Left colon (tissue), 2 donors: ENCODE measurements at places on chromosomes 3 and 15. TPM values are rescaled to one million over a fixed set of nuclear protein-coding genes. Genes with fewer than 3 reads are reported as not detected.

PP2D1 gene
- total RNA-seq, result not detected

SLC27A2 gene
- total RNA-seq, result 37.2 TPM

ST8SIA2 gene
- 0.73 TPM for total RNA-seq

CAV3 gene
- total RNA-seq, result not detected

ITIH3 gene
- 0.34 TPM for total RNA-seq

C3orf62 gene
- 4.8 TPM for total RNA-seq

CEP152 gene
- 7.8 TPM for total RNA-seq

WDR73 gene
- 17.0 TPM for total RNA-seq

THRB gene
- 33.7 TPM for total RNA-seq

RBPMS2 gene
- total RNA-seq, result 1.0 TPM

LTF gene
- total RNA-seq, result 1.0 TPM

GOLGA8J gene
- not detected for total RNA-seq

NT5DC2 gene
- 14.1 TPM for total RNA-seq

TPRG1 gene
- total RNA-seq, result 1.1 TPM

DNA sequence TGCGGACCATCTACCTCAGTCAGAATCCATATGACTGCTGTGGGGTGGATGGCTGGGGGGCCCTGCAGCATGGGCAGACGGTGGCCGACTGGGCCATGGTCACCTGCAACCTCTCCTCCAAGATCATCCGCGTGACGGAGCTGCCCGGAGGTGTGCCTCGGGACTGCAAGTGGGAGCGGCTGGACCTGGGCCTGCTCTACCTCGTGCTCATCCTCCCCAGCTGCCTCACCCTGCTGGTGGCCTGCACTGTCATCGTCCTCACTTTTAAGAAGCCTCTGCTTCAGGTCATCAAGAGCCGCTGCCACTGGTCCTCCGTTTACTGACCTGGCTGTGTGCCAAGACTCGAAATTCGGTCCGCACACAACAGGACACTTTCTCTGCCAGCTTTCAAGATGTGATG, 21.9 kb downstream of the NRROS start:
- no peak for DNase-seq

DNA sequence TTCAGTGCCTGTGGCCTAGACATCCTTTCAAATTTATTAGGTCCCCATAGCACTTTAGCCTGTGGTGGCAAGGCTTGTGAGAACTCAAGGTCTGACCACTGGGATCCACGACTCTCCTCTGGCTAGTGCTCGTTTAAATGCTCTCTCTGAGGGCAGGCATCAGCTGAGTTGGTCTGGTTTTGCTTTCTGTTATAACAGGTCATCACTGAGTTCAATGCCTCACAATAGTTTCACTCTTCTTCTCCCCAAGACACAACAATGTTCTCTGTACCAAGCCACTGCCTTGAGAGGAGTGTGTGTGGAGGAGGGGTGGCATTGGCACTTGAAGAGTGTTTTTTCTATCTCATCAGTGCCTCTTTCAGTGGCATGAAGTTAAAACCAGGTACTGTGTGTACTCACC, 7.6 kb downstream of the OR5K4 start:
- no peak for DNase-seq

DNA sequence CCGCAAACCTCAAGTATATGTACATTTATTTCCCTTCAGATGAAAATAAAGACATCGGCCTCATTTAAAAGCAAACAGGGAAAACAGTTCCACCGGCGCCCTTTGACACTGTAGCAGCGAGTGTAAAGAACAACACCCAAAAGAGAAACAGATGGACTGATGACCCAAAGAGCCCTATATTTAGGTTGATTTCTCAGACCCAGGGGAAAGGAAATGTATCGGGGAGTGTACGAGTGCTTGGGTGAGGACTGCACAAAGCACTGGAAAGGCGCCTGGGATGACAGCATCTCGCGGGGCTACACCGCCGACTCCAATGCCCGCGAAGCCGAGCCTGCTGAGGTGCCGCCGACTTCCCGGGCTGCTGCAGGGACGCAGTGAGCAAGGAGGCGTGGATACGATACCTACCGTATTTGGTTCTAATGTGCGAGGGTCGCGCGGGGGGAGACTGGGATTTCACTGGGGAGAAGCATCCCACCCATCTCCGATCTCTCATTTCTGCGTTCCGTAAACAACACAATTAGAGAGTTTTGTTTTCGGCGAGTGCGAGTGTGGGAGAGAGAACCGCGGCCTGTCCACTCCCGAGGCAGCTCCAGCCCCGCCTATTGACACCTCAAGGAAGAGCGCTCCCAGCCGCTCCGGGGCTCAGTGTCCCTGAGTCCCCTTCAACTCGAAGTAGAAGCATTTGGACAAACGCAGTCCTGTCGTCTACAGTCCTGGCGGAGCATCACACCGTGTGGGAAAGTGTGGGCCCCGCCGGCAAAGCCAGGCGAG, 2.0 kb downstream of the MECOM start:
- DNase-seq, result peak; percentile 46

- peak; percentile 76 for DNase-seq
These were observed 14.8 kb downstream of the VILL start for GRCh38 chr3:38005076-38006020.

GRCh38 chr3:111236836-111237713, 165.5 kb downstream of the NECTIN3 start:
- no peak for DNase-seq

- DNase-seq, result no peak
These were observed 47.7 kb downstream of the UMPS start for GRCh38 chr3:124777762-124778470.

DNA sequence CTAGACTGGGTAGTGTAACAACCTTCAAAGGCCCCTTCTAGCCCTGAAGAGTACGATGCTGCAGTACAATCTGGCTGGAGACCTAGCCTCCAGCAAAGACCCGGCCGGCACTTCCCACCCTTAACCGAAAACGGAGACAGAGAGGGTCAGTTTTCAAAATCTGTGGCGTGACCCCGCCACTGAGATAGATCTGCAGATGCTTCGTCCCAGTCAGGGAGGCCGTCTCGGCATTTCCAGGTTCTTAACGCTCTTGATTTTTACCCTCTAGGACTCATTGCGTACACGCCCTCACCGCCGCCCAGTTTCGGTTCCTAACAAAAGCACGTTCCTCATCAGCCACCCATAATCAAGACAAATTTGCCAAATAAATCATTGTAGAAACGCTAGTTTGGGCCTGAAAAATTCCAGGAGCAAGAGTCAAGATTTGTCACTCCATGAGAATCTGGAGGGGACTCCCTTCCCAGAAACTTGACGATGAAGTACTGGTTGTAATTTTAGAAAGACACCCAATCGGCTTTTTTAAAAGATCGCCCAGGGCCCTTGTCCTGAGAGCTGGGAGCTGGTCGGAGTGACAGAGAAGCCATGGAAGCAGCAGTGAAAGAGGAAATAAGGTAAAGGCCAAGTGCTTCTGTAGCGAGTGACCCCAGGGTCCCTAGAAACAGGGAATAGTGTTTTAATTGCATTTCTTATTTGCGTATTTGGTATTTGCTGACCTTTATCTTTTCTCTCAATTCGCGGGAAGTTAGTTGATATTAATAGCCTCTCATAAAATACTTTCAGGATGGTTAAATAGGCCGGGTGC, 868 bp upstream of the TMEM87A start:
- DNase-seq, result peak; percentile 88

DNA sequence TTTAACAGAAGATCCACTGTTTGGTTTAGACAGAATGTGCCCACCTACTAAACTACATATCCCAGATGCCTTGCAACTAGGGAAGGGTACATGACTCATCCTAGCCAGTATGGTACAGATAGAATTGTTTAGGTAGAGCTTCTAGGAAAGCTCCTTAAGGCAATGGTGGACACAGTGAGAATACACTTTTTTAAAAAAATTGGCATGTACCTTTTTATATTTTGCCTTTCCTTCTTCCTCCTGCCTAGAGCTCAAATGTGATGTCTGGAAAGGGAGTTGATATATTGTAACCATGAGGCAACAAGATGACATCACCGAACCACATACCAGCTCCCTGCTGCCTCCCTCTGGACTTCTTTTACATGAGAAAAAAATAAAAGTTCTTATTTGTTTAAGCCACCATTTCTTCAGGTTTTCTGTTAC, 14.4 kb upstream of the C3orf80 start:
- no peak for DNase-seq

- no peak for DNase-seq
These were observed 99.0 kb upstream of the MEF2A start for GRCh38 chr15:99466701-99467337.

GRCh38 chr3:152359385-152360248, 90.9 kb downstream of the MBNL1 start:
- DNase-seq, result no peak

GRCh38 chr3:142004025-142004424, 127.6 kb downstream of the ATP1B3 start:
- DNase-seq, result no peak

- no peak for DNase-seq
These were observed 68.0 kb downstream of the SLTM start for GRCh38 chr15:58865425-58865880.

- no peak for DNase-seq
These were observed 430.7 kb upstream of the CFAP20DC start for GRCh38 chr3:59480486-59480995.

- no peak for DNase-seq
These were observed 46.4 kb downstream of the LRIG1 start for GRCh38 chr3:66454464-66454859.

GRCh38 chr15:90489944-90490343, 39.8 kb upstream of the CRTC3 start:
- DNase-seq, result no peak

DNA sequence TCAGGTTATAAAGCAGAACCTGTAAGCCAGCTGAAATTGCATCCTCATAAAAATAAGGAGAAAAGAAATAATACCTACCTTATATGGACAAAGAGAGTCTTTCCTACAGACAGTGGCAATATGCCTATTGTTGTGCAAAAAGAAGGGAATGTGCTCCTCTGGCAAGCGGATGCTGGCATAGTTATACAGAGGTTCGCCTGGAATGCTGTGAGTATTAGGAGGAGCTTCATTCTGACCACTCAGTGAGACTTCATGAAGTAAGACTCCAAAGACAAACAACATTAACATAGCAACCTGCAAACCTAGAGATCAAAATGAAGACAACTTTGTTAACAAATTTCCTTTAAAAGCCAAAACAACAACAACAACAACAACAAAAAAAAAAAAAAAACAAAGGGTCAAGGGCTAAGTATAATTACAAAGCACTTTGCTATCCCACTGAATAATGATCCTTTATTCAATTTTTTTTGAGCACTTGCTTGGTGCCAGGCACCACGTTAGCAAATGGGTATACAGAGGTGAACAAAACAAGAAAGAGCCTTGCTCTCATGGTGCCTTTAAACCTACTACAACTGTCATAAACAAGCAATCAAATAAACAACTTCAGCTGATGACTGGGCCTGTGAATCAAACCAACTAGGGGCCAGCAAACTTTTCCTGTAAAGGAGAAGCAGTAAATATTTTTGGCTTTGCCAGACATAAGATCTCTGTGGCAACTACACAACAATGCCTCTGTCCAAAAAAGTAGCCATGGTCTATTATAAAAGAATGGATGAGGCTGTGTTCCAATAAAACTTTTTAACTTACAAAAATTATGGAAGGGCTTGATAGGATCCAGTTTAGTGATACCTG, 3.7 kb downstream of the EOGT start:
- DNase-seq, result no peak

DNA sequence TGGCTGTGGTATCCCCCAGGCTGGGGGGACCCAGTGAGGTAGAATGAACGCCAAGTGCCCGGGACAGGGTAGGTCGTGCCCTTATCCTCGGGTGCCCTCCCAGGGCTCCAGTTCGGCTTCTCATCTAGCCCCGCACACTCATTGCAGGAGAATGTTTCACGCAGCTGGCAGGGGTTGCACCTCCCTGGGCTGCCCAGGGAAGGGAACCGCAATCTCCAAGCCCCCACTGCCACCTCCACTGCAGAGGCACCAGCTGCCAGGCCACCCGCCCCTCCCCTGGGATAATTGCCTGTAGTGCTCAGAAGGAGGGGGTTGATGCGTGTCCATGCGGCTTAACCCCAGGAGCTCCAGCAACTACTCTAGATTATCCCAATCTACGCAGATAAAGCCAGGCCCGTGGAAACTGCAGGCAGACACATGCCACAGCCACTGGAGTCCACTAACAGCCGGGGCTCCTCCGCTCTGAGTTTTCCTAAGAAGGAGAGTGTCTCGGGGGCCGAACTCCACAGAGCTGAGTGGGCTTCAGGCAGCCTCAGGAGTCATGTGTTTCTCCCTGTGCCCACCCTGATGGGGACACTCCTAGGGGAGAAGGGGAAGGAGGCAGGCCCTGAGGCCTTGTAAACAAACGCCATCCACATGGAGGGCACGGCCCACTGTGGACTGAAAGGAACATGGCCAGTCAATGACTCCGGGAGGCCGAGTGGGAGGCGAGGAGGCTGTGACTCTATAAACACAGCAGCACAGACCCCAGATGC, 137.2 kb upstream of the IQSEC1 start:
- DNase-seq, result no peak

GRCh38 chr3:86830566-86830965, 160.4 kb downstream of the VGLL3 start:
- DNase-seq, result no peak

GRCh38 chr3:149315694-149316093, 17.7 kb downstream of the TM4SF18 start:
- DNase-seq, result no peak

GRCh38 chr3:108021533-108021932, 69.3 kb downstream of the CD47 start:
- no peak for DNase-seq

GRCh38 chr3:58214484-58215316, 3.9 kb upstream of the DNASE1L3 start:
- DNase-seq, result no peak

GRCh38 chr3:52838561-52839267, 3.9 kb upstream of the MUSTN1 start:
- DNase-seq, result no peak

DNA sequence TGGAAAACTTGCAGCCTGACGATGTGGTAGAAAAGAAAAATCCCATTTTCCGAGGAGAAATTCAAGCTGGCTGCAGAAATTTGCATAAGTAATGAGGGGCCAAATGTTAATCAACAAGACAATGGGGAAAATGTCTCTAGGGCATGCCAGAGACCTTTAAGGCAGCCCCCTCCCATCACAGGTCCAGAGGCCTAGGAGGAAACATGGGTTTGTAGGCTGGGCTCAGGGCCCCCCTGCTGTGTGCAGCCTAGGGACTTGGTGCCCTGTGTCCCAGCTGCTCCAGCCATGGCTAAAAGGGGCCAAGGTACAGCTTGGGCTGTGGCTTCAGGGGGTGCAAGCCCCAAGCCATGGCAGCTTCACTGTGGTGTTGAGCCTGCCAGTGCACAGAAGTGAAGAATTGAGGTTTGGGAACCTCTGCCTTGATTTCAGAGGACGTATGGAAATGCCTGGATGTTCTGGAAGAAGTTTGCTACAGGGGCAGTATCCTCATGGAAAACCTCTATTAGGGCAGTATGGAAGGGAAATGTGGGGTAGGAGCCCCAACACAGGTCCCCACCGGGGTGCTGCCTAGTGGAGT, 75.9 kb upstream of the CADPS start:
- DNase-seq, result no peak
